ENCODE measurements at places on chromosomes 12 and 14.

DNA sequence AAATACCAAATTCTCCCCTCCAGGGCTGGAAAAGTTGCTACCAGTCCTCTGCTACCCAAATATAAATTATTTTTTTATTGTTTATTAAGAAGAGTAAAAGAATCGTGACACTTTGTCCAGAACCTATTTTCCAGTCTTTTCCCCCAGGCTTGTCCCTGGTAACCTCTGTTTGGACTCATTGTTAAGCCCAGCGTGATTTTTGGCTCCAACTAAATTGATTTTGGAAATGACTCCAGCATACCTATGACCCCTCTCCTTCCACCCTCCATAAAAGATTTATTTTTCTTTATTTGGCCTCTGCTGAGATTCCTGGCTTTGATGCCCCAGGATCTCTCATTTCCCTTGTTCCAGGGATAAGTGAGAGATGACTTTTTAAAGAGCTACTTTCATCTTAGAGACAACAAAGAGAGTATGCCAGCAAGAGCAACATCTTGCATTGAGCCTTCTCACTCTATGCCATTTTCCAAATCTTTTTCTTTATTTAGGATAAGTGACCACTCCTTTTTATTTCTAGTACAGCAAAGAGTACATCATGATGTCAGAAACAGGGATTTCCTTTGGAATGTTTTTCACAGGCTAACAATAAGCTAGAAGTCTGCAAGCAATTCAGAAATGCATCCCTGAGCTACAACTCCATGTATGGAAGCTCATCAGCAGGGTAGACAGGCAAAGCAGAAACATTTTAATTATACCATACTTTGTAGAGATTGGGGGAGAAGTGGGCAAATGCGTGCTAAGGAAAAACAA lies 75.8 kb downstream of the DAD1 start:
- no peak for DNase-seq

GRCh38 chr14:77301103-77301502 lies 19.6 kb downstream of the POMT2 start:
- peak; percentile 69 for DNase-seq

DNA sequence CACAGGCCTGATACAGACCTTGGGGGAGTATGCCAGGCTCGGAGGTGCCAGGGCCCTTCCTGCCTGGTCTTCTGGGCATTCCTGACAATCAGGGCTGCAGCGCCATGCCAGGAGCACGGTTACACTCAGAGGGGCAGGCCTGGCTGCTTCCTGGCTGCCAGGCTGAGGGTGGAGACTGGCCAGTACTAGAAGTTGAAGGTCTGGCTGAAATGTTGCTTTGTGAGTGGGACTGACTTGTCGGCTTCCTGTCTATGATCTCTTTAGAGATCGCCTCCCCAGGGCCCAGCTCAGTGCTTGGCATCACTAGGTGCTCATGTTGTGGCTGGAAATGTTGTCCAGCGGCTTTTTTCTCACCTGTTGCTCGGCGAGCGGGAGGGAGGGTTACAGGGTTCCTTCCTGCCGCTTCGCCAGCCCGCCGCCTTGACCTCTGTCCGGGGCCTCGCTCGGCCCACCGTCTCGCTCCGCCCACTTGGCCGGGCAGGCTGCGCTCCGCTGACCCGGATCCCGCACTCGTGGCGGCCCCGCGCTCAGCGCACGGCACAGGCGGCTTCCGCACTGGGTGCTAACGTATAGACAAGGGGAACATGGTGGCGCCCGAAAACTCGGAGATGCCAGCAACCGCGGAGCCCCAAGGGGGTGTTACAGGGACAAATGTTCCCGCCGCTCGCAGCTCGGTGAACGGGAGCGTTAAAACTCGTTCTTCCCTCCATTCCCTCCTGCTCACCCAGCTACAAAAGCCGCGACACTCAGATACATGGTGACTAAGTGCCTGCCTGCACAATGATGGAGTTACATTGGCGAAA lies 32.6 kb downstream of the PAPLN start:
- no peak for DNase-seq

DNA sequence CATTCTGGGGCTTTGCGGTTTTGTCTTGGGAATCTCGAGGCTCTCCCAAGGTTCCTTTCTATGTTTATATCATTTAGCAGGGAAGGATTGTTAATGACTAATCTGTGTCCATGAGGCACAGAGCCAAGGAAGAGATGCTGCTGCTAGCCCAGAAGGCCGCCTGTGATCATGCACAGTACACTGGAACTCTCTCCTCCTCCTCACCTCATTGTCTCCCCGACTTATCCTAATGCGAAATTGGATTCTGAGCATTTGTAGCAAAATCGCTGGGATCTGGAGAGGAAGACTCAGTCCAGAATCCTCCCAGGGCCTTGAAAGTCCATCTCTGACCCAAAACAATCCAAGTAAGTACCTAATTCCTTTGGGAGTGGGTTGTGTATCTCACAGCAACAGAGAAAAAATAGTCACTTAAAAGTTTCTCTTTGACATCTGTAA lies at the start of gene NR1H4:
NR1H4 (plus strand) TSS at position 151 of the 435 bp plus-strand sequence. CDS start 19,458 bp downstream, outside the sequence.
- DNase-seq = no peak

DNA sequence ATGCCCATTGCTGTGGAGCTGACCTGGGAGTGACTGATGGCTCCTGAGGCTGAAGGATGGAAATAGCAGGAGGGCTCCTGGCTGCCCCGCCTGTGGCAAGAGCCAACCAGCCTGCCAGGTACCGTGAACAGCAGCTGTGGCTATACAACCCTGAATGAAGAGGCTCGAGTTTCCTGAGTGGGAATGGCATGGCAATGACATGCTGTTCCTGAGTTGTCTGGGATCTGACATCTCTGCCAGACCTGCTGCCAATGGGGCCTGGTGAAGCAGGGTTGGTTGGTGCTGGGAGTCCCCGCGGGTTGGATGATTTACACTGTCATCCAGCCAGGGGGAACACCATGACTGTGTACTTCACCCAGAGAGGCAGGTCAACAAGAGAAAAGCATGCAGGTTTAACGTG lies 31.8 kb upstream of the LRRC10 start:
- DNase-seq = no peak

DNA sequence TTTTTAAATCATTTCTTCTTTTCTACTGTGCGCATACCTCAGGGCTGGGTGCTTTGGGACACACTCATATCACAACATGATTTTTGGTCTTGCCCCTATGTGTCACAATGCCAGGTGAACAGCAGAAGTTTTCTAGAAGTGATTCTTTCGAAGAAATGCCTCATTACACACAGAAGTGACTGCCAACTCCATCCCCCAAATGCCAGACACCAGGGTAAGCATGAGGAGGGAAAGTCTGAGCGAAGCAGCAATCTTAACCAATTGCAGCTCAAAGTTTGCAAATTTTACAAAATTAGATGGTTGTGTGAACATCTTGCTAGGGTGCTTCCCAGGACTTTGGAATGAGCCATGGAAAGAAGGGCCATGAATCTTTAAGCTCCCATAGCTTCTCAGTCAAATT lies 87.3 kb upstream of the PLEKHA5 start:
- DNase-seq = no peak

DNA sequence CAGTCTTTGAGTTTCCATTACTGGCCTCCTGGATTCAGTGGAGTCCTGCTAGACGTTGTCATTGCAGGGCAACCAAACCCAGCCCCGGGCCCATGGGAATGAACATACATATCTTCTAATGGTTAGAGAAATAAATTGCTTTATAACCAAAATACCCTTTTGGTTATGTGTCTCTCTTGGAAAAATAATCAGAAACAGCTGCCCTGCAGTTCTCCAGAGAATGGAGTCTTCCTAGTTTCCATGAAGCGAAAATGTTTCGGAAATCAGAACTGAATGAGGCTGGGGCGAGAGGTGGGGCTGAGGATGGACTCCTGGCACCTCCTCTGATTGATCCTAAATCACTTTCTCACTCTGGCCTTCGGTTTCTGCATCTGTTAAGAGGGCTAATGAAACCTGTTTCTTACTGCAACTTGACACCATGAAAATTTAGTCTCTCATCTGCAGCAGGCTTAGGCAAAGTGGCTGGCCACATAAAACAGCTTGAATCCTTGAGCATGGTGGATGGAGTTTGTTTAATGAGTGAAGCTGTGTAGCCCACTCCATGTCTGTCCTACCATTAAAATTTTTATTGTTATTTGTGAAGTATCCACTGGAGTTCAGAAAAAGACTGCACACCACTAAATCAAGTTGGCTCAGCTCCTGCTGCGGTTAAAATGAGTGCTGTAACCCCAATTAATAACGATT lies 198.9 kb downstream of the CACNA1C start:
- DNase-seq = no peak

- DNase-seq = no peak
Measured at GRCh38 chr14:102964152-102964730, 41.8 kb downstream of the AMN start.

- no peak for DNase-seq
Measured at GRCh38 chr12:68375756-68376695, 43.9 kb upstream of the MDM1 start.

- DNase-seq = no peak
Measured at GRCh38 chr12:30997685-30998440, 71.3 kb downstream of the TSPAN11 start.

DNA sequence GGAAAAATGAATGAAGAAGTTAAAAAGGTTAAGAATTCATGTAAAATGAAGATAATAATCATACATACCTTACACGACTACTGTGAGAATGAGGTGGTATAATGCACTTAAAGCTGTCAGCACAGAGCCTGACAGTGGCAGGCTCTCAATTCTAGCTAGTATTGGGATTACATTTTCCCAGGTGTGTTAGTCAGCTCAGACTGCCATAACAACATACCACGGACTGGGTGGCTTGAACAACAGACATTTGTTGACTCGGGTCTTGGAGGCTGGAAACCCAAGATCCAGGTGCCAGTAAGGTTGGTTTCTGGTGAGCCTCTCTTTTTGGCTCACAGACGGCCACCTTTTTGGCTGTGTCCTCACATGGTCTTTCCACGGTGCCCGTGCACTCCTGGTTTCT lies 167.8 kb downstream of the CHST11 start:
- DNase-seq = no peak

GRCh38 chr12:87794854-87795253 lies 234.3 kb downstream of the C12orf50 start:
- no peak for DNase-seq

- no peak for DNase-seq
Measured at GRCh38 chr14:50006141-50006540, 110.2 kb downstream of the VCPKMT start.

DNA sequence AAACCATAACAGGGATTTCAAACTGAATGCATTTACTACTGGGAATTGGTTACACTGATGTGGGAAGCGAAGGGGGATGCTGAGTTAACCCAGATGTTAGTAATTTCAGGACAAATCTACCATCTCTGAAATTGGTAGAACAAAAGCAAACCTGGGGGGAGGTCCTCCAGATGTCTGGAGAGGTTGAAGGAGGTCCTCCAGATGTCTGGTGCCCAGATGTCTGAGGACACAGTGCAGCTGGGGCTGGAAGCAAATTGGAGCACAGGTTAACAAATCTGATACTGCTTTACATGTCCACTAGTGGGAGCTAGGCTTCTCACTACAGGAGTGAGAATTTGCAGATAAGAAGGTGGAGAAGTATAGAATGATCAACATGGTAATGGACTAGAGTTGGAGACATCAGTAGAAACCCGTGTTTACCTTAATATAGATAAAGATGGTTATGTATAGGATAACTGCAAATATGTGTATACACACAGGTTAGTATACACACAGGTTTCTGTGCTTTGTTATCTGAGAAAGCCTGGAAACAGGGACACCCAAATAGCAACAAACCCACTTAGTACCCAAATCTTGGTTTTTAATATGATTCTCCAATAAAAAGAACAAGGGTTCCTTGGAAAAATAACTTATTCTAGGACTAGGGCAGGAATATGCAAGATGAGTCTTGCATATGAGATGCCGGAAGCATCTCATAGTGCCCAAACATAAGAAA lies 162.5 kb downstream of the C12orf50 start:
- peak; percentile 7 for DNase-seq

- DNase-seq = no peak
Measured at GRCh38 chr12:105457026-105457425, 126.5 kb downstream of the C12orf75 start.

DNA sequence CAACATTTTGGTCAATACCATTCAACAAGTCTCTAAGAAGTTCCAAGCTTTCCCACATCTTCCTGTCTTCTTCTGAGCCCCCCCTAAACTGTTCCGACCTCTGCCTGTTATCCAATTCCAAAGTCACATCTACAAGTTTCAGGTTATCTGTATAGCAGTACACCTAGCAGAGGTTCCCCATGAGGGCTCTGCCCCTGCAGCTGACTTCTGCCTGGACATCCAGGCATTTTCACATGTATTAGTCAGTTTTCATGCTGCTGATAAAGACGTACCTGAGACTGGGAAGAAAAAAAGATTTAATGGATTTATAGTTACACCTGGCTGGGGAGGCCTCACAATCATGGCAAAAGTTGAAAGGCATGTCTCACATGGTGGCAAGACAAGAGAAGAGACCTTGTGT lies 10.2 kb upstream of the PLA2G1B start:
- DNase-seq = no peak

DNA sequence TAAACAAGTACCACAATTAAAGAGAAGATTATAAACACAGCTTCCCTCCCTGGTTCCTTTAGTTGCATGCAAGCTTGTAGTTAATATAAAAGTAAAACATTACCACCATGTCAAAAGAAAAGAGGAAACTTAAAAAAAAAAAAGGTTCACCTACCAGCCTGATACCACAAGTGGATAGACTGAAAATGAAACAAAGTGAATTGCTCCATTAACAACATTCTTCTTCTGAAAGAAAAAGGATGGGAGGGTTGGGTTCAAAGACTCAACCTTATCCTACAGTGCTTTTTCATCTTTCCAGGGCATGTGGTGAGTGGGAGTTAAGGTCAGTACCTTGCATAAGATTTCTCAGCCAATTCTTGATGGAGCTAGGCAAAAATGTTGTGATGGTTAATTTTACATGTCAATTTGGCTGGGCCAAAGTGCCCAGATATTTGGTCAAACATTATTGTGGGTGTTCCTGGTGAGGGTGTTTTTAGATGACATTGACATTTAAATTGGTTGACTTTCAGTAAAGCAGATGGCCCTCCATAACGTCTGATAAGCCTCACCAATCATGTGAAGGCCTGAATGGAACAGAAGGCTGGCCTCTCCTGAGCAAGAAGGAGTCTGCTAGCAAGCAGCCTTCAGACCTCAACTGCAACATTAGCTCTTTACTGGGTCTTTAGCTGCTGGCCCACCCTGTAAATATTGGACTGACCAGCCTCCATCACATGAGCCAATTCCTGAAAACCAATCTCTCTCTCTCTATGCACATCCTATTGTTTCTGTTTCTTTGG lies 28.8 kb downstream of the VCPKMT start:
- DNase-seq = peak; percentile 55

GRCh38 chr12:46777587-46777986 lies 48.2 kb downstream of the SLC38A4 start:
- no peak for DNase-seq
